BE2C (cell line): ENCODE measurements at places on chromosomes 1 and 21.

DNA sequence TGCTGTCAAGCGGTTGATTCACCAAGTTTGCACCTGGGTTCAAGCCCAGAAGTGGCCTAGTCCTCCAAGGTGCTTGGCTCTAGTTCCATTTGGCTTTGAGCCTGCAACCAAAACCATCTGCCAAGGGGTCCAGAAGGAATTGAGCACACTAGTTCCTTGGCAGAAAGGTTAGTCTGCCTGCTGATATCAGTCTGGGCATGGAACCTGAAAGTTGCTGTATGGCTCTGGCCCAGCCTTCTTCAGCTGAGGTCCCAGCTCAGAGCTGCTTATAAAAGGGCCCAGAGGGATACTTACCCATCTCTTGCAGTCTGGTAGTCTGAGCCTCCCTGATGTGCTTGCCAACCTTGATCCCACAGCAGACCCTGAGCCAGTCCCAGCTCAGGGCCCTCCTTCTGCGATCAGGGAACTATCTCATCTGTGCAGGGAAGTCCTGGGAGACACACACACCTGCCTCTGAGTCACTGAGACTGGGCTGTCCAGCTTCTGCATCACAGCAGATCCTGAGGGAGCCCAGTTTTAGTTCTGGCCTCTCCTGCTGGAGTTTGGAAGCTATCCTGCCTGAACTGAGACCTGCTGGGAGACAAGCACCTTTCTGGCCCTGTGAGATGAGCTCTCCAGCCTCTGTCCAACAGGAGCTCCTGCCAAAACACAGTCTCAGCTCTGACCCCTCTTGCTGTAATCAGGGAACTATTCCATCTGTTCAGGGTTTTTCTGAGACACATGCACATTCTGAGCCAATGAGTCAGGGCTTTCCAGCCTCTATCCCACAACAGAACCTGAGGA, 75.8 kb downstream of the CTH start:
- DNase-seq, result no peak

GRCh38 chr21:35086357-35086756, 37.3 kb upstream of the RUNX1 start:
- DNase-seq, result no peak

DNA sequence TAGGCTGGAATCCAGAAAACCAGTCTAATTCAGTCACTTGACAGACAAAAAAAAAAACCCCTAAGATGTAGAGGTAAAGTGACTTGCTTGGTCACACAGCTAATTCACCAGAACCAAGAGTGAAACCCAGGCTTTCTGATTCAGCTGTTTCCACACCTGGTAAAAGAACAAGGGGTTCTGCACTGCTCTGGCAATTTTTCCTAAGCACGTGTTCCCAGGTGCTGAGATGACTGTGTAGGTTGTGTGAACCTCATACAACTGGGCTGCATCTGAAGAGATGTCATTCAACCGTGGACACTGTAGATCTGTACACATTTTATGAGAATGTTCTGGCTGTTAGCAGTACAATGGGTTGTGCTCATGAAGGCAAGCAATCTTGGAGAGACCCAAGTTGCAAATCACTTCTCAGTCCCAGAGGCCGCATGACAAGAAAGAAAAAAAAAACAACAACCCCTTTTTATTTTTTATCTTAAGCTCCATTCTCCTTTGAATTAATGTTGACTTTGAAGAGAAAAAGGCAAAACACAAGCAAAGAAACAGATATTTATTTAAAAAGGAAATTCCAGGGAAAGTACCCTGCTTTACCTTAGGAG, 95.4 kb downstream of the INTS7 start:
- DNase-seq, result no peak

GRCh38 chr1:23751815-23752200, 8.5 kb downstream of the ELOA start:
- DNase-seq, result no peak

- no peak for DNase-seq
Observed at GRCh38 chr1:90220941-90221693, 226.2 kb downstream of the ZNF326 start.

DNA sequence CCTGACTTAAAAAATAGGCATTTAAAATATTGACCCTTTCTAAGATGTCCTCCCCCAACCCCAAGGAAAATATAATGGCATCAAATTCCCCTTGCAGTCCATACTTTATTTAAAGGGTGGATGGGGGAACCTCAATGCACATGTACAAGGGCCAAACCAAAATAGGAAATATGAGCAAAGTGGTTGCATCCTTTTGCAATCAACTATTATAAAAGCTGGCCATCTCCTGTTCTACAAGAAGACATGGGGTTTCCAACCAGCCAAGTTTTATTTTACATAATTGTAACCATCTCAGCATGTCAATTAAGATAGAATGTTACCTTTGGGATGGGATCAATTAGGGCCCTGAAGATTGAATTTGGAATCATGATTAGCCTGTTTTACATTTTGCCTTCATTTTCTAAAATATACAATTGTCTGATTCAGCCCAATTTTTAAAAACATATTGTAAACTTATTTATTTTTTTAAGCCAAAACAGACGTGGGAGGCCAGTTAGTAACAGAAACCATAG, 146.7 kb upstream of the NFIA start:
- no peak for DNase-seq

DNA sequence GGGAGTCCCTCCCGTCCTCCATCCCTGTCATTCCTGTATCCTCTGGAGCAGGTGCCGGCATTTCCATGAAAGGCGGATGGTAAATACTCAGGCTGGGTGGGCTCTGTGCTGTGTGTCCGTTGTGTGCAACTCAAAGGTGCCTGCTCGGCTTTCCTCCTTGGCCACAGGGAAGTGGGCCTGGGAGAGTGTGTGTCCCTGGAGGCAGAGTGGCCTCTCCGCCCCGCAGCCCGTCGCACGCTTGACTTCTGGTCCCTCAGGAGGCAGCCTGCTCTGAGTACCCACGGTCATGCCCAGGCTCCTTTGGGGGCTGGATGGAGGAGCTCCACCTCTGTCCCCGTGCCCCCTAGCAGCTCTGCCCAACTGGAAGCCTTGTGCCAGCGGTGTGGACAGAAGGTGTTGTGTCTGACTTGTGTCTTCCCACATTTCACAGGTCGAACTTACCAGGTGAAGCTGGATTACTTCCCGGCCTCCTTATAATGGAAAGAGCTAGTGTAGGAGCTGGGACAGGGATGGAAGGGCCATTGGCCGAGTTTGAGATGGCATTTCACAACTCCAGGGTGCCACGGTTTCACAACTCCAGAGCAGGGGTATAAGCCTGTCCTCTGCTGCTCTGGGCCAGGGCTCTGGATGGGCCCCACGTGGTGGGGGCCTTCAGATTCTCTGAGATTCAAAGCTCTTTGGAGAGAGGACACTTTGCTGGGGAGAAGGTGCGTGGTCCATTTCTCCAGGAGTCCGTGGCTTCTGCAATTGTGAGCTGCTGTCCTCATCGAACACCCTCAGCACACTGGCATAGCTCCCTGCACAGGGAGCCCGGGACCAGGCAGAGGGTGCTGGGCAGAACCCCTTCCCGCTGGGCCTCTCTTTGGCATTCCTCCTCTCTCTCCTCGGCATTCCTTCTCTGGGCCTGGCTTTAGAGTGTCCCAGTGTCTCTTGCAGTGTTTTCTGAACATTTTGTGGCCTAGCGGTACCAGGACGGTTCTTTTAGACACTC, 152.7 kb upstream of the COL6A1 start:
- no peak for DNase-seq

DNA sequence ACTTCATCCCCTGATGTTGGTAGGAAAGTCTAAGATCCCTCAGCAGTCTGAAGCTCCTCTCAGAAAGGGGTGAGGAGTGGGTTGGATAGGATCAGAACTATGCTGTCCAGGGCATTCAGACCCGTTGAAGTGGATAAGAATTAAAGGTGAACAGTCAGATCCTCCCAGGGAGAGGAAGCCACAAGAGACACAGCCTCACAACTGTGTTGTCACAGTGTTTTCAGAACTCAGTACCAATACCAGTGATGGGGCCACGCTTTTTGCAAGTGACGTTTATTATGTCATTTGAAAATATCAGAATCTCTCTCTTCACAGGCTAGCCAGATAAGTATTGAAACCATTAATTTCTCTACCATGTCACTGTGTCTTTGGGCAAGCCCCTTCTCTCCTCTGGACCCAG, 15.4 kb upstream of the EPS15 start:
- DNase-seq, result no peak

DNA sequence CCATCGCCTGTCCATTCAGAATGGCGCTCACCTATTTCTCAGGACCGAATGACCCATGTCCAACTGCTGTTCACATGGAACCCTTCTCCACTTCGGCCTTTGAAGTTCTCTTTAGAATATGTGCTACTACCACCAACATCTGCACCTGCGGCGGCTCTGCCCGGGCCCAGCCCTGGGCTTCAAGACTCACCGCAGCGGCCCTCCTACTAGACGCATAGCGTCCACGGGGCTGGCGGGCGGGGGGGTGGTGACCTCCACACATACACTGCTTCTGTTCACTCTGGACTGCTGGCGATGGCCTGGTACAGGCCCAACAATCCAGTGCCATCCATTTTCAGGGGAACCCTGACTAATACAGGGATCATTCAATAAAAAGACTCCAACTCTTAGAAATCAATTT, 394.2 kb downstream of the VAV3 start:
- DNase-seq, result no peak
